Panc1 (cell line): ENCODE measurements at places on chromosomes 12 and 14.

DNA sequence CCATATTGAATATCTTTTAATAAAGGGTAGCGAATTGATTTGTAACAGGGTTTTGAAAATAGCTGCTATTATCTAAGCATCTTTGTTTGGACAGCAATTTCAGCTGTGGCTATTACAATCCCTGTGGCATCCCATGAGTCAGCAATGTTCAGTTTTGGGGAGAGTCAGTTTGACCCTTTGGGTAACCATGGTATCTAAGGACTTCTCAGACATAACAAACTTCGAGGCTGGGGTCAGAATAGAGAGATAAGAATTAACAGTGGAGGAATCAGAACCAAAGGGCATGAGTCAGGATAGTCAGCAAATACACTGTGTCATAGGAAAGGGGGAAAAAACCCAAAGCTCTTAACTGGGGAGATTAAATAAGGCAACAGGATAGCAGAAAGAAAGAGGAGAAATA is 11.7 kb upstream of the PTHLH start:
- no peak for DNase-seq

DNA sequence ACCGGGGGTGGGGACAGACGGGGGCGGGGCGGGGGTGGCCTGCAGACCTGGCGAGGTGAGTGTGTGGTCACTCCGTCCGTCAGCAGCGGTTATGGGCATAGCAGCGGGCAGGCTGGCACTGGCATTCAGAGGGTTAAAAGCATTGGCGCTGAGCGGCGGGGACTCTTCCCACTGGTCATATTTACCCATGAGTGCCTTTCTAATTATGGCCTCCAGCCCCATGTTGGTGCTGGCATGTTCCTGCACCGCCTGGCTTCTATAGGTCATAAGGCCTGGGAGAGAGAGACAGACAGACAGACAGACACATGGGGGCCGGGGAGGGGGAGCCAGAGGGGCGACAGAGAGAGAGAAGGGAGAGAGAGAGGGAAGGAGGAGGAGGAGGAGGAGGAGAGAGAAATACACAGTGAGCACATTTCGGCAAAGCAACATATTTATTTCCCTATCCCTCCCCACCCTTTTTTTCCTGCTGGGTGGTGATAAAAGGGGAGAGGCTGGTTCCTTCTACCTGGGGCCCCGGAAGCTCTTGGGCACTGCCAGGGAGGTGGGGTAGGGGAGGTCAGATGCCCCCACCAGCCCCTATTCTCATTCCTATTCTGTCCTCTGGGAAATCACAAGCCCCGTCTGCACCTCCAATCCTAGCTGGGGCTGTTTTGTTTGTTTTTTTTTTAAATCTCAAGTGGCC is 32.6 kb downstream of the RFLNA start:
- no peak for DNase-seq

DNA sequence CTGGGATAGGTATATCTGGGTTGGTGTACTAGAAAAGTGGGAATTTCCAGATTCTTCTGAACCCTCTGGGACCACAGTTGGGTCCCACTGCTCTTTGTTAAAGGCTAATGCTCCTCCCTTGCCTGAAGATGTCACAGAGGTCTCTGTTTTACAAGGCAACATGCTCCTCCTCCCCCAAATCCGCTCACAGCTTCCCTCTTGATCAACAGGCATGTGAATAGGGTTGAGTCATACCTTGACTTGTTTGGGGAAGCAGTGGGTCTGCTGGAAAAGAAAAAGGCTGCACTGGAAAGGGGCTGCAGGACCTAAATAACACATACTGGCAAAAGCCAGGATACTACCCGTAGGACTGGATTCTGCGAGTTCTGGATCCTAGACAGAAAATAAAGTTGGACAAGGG is 165.4 kb upstream of the TMEM260 start:
- no peak for DNase-seq

- no peak for DNase-seq
Measured at GRCh38 chr12:86261578-86261977, 5.4 kb upstream of the MGAT4C start.

DNA sequence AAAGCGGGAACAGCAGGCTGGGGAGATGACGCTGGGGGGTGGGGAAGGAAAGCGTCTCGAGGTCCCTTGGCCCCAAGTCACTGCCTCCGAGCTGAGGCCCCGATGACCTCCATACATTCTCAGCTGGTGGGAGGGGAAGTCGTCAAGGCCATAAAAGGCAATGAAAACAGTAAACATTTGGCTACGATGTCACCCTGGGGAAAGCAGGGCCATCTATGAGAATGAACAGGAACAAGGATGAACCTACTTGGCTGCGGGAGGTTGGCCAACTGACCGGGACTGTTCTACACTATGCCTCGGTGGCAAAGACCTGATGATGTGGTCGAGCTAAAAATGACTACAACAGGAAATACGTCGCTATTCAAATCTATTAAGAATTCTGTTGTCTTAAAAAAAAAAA is 19.5 kb downstream of the PRKAB1 start:
- DNase-seq: no peak

DNA sequence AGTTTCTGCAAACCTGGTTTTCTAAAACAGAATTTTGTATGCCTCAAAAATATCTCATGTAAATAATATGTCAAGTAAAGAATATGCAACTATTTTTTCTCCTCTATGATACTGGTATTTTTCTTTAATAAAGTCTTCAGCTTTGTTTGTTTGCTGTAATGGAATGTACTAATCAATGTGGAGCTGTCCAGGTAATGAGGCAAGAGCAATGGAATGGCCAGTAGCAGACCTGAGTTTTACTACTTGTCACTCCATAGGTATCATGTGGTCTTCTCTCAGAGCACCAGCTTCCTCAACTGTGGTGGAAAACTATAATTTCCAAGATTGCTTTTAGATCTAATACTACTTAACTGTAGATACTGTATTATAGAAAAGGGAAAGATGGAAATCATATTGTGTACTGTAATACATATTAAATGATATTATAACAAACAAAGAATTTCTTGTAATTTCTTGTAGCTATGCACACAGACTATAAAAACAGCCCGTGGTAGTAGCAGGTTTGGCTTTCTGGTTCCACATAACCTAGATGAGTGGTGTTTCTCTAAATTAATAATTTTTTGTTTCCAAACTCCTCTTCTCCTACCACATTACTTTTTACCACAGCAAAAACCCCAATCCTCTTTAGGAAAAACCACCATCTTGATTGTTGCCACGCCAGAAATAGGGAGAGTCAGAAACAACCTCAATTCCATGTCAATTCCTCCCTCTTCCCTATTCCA is 70.6 kb downstream of the KIF21A start:
- no peak for DNase-seq

DNA sequence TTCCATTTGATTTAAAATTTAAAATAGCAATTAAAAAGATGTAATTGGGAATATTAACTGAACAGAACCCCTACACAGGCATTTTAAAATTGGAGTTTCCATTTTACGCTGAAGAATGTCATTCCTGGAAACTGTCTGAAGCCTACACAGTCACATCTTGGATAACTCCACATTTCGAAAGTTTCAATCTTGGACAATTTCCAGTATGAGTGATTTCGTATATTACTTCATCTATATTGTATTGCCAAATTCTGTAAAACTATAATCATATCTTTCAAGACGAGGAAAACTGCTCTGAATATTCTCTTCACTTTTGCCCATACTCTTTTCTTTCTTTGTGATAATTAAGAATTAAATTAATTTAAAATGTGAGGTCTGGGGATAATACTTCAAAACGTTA is 194.2 kb upstream of the ABCD2 start:
- no peak for DNase-seq
